ENCODE measurements at places on chromosomes 12 and 14. TPM values are rescaled to one million over a fixed set of nuclear protein-coding genes. Genes with fewer than 3 reads are reported as not detected.

IFNG-AS1 gene
- total RNA-seq: under 0.01 TPM

CIROP gene
- total RNA-seq: 4.6 TPM

NFYB gene
- 30.9 TPM for total RNA-seq

APOF gene
- not detected for total RNA-seq

STON2 gene
- 4.9 TPM for total RNA-seq

SERPINA12 gene
- total RNA-seq: not detected

PIWIL1 gene
- total RNA-seq: not detected

ACOT4 gene
- 0.32 TPM for total RNA-seq

PLA2G1B gene
- 0.17 TPM for total RNA-seq

SERPINA9 gene
- total RNA-seq: not detected

LALBA gene
- not detected for total RNA-seq

CLEC4C gene
- not detected for total RNA-seq

OR4E2 gene
- not detected for total RNA-seq

FGF23 gene
- not detected for total RNA-seq

TSHR gene
- total RNA-seq: not detected

DPY19L2 gene
- total RNA-seq: 4.8 TPM

NKX2-1 gene
- 0.09 TPM for total RNA-seq

BDKRB2 gene
- 80.9 TPM for total RNA-seq

CDCA3 gene
- 3.0 TPM for total RNA-seq
